ENCODE measurements at places on chromosomes 5 and 9.

DNA sequence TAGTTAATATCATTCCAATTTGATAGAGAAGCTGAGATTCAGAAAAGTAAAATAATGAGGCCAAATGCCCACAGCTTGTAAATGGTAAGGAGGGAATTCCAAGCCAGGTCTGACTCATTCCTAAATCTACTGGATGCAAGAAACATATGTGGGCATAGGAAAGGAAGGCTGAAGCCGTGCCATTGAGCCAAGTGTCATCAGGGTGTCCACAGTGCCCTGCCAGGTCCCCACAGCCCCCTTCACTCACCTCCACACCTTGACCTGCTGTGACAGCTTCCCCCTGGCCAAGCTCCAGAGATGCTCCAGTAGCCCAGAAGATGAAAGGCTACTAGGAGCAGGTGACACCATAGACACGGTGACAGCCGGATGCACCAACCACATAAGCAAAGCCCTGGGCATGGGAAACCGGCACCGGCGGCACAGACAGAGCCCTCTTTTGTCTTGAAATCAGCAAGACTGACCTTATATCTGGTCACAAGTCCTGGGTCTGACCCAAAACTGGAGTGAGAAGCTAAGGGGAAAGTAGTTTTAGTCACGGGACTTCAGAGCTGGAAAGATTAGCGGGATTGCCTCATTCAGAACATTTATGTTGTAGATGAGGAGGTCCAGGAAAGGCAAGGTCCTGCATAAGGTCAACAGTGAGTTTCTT, 20.1 kb upstream of the FAT2 start:
- no peak for DNase-seq

DNA sequence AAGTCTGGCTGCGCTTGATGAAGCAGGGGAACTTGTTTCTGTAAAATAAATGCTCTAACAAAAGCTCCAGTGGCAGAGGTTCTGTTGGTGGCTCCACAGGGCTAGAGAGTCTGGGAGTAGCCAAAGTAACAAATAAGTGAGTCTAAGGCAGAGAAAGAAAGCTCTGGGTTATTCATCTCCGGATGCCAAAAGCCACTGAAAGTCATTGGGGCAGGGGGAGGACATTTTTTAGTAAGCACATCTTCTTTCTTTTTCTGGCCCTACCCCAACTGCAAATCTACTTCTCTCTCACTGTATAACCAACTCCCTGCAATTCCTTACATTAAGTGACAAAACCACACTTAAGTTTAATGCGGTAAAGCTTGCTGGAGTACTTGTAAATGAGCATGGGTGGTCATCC, 141.6 kb downstream of the INSYN2B start:
- no peak for DNase-seq

- DNase-seq: no peak
These were observed 13.6 kb downstream of the PDE6A start for GRCh38 chr5:149930749-149931574.

GRCh38 chr5:62310426-62311143, 4.6 kb downstream of the KIF2A start:
- DNase-seq: no peak

DNA sequence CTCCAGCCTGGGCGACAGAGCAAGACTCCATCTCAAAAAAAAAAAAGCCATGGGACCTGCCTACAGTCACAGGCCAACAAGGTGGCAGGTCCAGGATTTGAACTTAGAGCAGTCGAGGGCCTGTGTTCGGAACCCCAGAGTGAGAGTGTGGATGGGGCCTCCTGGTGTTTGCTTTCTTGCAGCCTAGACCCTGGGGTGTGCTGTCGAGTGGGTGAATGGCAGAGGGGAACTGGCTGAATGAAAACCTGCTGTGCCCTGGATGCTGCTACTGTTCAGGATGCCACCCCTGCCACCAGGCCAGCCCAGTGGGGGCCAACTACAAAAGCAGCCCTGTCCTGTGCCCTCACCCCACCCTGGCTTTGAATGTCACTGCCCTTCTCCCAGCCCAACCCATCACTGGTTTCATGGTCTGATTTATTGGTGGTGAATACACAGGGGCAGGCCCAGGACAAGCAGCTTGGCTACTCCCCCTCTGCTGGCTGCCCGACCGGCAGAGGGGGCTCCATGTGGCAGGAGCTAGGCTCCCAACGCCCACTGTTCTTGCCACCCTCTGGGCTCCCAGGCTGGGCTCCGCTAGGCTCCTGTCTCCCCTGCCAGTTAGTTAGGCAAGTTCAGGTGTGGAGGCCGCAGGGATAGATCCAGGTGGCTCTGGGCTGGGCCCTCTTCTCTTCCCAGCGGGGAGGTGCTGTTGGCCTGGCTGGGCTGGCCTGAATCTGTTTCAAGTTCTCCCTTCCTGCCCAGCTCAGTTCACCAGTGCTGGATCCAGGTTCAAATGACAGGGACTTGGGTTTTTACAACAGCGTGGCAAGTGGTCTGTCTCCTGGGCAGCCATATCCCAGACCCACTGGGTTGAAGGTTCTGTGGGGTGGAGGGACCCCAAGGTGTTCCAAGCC, 12.2 kb downstream of the FPGS start:
- DNase-seq: no peak

- DNase-seq: no peak
These were observed 60.9 kb downstream of the CXXC5 start for GRCh38 chr5:139708877-139709581.

GRCh38 chr9:129007766-129008468, 20.2 kb downstream of the SH3GLB2 start:
- DNase-seq: no peak
